T-helper 2 cell treated with Interferon-gamma antibody and Interleukin-4, amounts not matched to agents 5 μg/mL and 100 μg/mL, for 36 hours (primary cell): ENCODE measurements at places on chromosomes 16 and 17.
A peak's percentile ranks its signal among the peaks of the same experiment; 100 is the strongest.

- DNase-seq, result no peak
Observed at GRCh38 chr17:51298508-51299371, 38.4 kb downstream of the UTP18 start.

DNA sequence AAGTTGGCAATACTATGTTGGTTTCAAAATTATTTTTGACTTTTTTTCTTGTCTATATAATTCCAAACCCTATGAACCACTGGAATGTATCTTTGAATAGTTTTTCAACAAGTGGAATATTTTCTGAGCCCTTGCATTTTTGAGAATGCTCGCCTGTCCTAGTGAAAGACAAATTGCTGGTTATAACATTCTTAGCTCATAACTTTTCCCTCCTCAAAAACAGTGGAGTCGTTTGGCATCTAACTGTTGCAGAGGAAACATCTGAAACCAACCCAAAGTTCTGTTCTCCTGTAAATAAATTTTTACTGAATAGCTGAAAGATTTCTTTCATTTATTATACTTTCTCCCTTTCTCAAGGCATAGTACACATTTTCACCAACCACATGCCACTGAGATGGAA is 11.3 kb upstream of the COX10 start:
- DNase-seq, result no peak

DNA sequence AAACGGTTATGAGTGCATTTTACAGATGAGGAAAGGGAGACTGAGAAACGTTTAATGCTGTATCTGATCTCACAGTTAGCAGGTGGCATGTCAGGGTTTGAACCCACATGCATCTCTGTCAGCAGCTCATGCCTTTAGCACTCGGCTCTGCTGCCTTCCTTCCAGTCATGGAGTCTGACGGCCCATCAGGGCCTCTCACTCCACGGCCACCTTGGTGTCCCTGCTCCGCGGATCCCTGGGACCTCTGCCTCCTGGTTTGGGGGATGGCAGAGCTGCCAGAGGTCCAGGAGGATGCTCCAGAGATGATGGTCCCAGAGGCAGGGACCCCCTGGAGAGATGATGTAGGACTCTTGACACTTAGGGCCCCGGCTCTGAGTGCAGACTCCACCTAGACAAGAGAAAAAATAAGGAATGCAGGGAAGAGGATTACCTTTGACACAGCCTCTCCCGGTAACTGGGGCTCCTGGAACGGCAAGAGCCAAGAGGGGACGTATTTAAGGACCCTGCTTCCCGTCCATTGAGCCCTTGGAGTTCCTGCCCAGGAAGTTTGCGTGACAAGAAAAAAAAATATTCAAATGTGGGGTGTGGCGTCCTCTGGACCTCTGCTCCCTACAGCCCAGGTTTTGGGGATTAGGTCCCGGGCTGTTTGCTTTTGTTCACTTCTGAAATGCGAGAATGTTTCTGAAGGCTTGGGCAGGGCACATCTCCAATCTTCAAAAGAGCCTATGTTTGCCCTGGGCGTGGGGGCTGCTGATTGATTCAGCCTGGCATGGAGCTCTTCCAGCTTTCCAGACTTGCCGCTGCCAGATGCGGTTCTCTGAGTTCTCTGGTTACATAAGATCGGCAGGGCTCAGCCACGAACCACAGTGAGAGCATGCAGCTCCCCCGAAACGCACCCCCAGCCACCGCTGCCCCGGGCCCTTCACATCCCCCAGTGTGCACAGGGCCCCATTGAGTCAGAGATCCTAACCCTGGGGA is at the start of gene ALDH3A1:
Gene ALDH3A1, minus strand, starts transcription at position 470 of the 978 bp plus-strand sequence. CDS start 3,169 bp downstream, outside the sequence.
- DNase-seq, result no peak

GRCh38 chr17:52106638-52107261 is 51.8 kb downstream of the CA10 start:
- peak; percentile 6 for DNase-seq

DNA sequence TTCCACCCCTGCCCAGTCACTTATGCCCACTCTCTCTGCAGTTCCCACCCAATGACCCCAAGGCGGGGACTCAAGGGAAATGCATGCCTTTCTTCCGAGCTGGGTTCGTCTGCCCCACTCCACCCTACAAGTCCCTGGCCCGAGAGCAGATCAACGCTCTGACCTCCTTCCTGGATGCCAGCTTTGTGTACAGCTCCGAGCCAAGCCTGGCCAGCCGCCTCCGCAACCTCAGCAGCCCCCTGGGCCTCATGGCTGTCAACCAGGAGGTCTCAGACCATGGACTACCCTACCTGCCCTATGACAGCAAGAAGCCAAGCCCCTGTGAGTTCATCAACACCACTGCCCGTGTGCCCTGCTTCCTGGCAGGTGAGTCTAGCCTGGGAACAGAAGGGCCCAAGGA is 13.8 kb downstream of the LPO start:
- DNase-seq, result no peak

- DNase-seq, result no peak
Observed at GRCh38 chr17:16048811-16049449, 49.3 kb downstream of the TTC19 start.

GRCh38 chr17:17937201-17937853 is 34.9 kb downstream of the TOM1L2 start:
- DNase-seq, result no peak

- DNase-seq, result no peak
Observed at GRCh38 chr17:67862614-67863217, 37.4 kb downstream of the BPTF start.

GRCh38 chr16:15548482-15548891 is 94.5 kb downstream of the MARF1 start:
- no peak for DNase-seq

DNA sequence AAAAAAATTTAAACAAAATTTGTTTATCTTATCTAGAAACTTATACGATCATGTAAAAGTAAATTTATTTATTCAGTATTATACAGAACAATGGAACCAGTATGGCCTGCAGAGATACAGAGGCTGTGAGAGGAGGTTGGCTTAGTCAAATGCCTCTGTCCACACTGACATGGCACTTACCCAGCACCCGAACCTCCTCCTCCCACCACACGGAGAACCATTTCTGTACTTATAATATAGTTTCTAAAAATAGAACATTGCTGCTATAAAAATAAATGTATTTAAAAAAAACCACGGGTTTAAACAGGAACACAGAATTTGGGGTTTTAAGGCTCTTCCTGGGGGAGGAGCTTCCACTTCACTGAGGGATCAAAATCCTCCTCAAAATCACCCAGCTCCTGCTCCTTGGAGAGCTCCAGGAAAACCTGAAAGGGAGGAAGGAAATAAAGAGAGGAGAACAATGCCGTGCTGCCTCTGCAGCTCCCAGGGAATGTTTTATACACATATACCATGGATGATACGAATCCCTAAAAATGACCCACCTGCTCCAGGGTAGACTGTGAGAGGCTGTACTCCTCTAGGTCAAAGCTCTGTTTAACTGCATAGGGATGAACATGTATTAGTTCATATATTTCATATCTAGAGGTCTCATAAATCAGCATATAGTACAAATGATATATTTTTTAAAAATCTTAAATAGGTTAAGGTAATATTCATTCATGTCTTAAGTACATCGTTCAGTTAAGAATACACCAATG is 87.3 kb downstream of the ABCA8 start:
- no peak for DNase-seq

DNA sequence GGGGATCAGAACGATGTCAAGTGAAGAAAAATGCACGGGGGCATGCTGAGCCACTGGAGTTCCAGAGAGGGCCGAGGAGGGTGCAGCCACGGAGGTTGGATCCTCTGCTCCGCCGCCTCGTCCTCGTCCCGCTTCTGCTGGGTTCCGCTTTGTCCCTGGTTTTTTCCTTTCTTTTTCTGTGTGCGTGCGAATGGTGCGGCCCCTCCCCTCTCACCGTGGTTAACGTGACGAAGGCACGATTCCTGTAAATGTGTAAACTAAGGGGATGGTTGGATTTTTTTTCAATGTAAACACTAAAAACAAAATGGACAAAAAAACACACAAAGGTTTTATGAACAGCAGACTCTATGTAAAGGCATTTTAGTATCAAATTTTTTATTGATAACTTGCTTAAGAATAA is 46.7 kb downstream of the ACTG1 start:
- DNase-seq, result no peak

DNA sequence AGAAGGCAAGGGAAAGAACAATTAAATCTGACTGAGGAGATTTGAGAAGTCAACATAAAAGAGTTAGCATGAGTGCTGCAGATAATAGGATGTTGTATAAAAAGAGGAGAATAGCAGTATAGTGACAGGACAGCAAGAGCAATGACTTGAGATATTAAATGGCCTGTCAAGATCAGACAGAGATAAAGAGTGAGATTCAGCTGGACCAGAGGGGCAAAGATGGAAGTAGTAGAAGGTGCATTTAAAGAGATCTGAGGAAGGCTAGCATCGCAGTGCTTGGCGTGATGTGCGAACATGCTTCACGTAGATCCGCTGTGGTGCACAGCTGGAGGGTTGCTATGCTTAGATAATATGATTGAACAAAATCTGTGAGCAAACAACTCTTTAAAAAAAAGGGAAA is 1422.6 kb upstream of the CDH8 start:
- DNase-seq, result no peak

- no peak for DNase-seq
Observed at GRCh38 chr16:26762594-26762993, 304.1 kb upstream of the C16orf82 start.

DNA sequence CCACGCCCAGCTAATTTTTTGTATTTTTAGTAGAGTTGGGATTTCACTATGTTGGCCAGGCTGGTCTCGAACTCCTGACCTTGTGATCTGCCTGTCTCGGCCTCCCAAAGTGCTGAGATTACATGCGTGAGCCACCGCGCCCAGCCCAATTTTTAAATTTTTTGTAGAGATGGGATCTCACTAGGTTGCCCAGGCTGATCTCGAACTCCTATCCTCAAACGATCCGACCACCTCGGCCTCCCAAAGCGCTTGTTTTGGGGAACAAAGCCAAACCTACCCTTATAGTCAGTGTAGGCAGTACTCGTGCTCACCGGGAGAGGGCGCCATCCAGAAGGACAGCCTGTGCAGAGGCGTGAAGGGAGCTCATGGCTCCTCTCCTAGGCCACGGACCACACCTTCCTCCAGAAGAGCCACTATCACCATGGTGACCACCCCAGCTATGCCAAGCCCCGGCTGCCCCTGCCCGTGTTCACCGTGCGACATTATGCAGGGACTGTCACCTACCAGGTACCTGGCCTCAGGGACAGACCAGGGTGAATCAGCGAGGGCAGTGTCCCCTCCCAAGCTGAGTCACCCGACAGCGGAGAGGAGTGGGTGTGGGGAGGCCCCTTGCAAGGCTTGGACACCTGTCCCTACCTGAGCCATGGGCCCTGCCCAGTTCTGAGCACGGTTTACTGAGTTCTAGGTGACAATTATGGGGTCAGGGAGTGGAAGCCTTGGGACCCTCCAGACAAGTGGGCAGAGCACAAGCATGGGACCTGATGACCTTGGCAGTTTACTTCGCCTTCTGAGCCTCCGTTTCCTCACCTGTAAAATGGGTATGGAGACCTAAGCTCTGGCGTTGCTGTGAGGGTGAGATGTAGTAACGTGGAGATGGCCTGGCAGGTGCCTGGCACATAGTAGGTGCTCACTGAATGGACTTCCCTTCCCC is 13.7 kb downstream of the MYO15B start:
- peak; percentile 39 for DNase-seq

DNA sequence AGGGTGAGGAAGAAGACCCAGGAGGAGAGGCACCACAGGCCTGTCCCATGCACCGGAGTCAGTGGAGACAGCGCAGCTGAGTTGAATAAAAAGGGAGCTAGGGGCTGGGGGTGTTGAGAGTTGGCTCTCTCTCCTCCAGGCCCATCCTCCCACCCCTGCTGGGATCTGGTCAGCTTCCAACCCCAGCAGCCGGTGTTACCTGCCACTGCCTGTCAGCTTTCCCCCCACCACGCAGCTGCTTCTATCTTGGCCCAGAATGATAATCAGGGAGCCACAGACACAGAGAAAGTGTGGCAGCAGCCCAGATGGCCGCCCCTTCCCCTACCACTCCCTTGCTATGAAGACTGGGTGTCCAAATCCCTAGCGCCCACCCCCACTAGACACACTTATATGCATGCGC is 120.6 kb upstream of the RPL38 start:
- DNase-seq, result no peak

- no peak for DNase-seq
Observed at GRCh38 chr17:74919440-74920305, 3.4 kb downstream of the USH1G start.

DNA sequence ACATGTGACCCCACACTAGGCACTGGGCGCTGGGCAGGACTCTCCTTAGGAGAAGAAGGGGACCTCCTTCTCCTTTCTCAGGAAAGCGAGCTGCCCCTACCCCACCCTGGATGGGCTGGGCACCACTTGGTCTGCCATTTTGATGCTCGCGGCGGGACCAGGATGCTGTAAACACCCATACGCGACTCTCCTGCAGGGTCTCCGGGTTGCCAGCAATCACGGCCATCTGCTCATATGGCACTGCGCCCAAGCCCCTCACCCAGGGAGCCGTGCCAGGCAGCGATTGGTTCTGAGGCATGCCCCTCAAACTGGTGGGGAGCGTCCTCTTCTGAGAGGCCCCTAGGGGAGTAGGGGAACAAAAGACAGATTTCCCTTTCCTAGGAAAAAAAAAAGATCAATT is 99.0 kb downstream of the C16orf78 start:
- DNase-seq, result no peak

DNA sequence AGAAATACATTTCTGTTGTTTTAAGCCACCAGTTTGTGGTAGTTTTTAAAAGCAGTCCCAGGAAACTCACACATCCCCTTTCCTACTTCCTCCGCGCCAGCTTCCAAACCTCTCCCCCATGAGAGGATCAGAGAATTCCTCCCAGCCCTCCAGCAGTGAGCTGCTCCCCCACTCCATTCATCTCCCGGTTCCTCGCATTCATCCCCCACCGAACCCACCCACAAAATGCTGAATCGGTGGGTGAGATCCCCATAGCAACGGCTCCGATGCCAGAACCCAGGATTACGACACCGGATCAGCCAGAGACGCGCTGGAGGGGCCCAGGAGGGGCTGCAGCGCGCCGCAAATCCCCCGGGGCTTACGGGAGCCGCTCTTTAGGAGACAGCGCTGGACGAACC is 251.4 kb upstream of the RPL38 start:
- no peak for DNase-seq

DNA sequence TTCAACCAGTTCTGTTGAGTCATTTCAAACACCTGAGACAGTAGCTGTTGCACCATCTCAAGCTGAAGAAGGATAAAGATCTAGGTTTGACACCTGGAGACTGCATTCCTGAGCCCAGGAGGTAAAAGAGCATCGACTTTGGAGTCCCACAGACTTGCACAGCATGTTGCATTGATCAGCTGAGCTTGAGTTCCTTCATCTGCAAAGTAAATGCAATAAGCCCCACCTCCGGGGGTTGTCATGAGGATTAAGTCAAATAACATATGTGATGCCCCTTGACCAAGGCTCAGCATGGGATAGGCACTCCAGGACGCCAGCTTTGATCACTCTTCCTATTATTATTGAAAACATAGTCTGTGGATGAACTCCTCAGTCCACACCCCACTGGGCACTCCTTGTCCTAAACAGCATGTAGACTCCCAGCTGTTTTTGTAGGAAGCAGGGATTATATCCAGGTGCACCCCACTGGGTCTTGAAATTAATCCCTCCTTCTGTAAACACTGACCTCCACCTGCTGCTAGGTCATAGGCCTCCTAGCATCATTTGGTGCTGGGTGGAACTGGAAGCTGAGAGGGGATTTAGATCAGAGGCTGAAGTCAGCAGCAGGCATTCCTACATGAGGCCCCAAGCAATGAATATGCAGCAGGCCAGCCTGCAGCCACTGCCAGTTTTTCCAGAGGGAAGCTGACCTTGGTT is 259.0 kb downstream of the HS3ST4 start:
- DNase-seq, result no peak

GRCh38 chr16:72639494-72639893 is 408.4 kb downstream of the ZFHX3 start:
- DNase-seq, result no peak

- DNase-seq, result no peak
Observed at GRCh38 chr17:29844339-29845048, 85.5 kb downstream of the SSH2 start.

GRCh38 chr17:28492352-28493310 is 13.5 kb upstream of the FOXN1 start:
- DNase-seq, result no peak
